ENCODE measurements at places on chromosomes 7 and 10. TPM values are rescaled to one million over a fixed set of nuclear protein-coding genes. Genes with fewer than 3 reads are reported as not detected.

- no peaks in the 10 kb centered on the region for H3K27me3 ChIP-seq
- no peak overlapping the region for H3K4me3 ChIP-seq
- H3K36me3 ChIP-seq = peaks cover 17% of the 10 kb centered on the region
- H3K27ac ChIP-seq = no peak overlapping the region
- H3K4me1 ChIP-seq = no peaks in the 10 kb centered on the region
These were observed 14.5 kb downstream of the MEST start for GRCh38 chr7:130506358-130506757.

DNA sequence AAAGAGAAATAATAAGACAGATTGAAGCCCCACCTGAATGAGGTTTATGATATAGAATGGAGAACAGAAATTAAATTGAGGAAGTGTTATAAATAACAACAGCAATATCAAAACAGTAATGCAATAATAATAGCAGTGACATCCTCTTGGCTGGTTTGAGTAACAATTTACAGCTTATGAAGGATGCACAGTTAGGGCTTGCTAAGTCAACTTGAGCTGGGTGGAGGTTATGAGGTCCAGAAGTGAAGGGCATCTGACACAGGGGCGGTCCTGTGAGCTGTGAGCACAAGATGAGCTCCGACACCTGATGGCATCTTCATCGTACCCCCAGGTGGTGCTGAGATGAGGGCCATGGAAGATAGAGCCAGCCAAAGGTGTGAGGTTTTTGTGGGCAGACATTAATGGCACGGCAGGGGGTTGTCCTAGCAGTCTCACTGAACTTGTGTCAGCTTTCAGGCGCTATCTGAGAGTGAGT is 30.5 kb downstream of the ARHGAP22 start:
- H3K4me3 ChIP-seq = no peak overlapping the region
- H3K27me3 ChIP-seq = no peaks in the 10 kb centered on the region
- H3K4me1 ChIP-seq = no peaks in the 10 kb centered on the region
- no peak for DNase-seq
- no peak overlapping the region for H3K27ac ChIP-seq

DNA sequence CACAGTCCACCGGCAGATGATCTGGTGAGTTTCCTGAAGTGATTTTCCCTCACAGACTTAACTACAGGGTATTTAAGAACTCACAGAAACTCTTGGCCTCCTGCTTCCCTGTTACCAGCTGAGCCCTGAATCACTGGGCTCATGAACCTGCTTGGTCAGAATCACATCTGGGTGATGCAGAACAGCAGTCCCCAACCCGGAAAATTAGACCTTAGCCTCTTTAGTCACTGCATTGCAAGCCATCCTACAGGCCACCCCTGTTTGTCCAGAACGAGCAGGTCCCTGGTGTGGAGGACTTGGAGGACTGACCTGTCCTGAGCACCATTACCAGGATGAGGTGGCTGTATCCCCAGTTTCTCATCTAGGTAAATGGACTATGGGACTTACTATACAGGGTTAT is 539.2 kb downstream of the TNS3 start:
- H3K27me3 ChIP-seq = no peaks in the 10 kb centered on the region
- H3K4me1 ChIP-seq = no peaks in the 10 kb centered on the region

DNA sequence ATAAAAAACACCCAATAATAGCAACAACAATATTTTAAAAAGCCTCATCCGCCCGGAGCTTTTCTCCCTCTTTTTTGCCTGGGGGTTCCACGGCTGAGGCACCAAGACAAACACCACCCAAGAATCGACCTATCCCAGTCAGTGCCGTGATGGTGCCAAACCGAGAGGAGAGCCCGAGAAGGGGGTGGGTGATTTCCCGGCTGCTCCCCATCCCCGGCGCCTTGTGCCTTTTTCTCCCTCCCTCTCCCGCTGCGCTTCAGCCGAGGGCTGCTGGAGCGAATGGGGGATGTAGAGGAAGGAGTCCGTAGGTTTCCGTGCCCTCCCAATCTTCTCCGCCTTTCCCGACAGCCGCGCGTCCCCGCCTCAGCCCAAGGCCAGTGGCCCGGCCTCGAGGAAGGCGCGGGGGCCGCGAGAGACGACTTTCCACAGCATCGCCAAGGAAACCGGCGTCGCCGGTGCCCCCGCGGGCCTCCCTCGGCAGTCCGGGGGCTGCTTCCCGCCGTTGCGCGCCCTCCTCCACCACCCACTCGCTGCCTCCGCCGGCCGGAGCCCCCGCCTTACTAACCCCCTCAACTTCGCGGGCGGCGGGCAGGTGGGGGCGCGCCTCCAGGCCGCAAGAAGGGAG is 1.3 kb downstream of the EGR2 start:
- no peaks in the 10 kb centered on the region for H3K36me3 ChIP-seq
- no peak for DNase-seq

Gene MYOZ1
- total RNA-seq = not detected

Gene TAS2R5
- total RNA-seq = 1.7 TPM

Data from HCT116 (cell line).